K562 (cell line): ENCODE measurements at places on chromosomes 3 and 15.

GRCh38 chr3:50533316-50533715, 29.9 kb upstream of the CACNA2D2 start:
- H3K4me3 ChIP-seq, result no peak overlapping the region
- no peaks in the 10 kb centered on the region for H3K27me3 ChIP-seq
- H3K27ac ChIP-seq, result no peak overlapping the region
- H3K4me1 ChIP-seq, result peaks cover 10% of the 10 kb centered on the region; the same call in 2 of the 3 replicates
- no peak for DNase-seq
- H3K36me3 ChIP-seq, result no peaks in the 10 kb centered on the region

DNA sequence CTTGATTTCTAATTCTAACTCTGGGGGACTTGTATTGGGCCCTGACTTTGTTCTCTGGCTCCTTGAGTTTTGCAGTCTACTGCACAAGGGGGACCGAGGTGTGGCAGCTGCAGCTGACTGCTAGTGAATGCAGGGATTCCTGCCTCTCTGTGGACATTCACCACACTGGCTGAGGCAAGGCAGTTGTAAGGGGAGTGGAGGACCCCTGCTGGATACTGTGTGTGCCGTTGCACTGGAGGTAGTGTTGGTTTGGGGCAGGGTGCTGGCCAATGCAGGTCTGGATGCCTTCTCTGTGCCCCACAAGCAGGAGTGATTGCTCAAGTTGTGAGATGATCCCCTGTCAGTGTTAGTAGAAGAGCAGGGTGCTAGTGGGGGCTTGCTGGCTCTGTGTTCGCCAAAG, 626.1 kb downstream of the SQOR start:
- no peaks in the 10 kb centered on the region for H3K36me3 ChIP-seq
- no peak overlapping the region for H3K4me3 ChIP-seq
- no peak for DNase-seq
- no peaks in the 10 kb centered on the region for H3K4me1 ChIP-seq

DNA sequence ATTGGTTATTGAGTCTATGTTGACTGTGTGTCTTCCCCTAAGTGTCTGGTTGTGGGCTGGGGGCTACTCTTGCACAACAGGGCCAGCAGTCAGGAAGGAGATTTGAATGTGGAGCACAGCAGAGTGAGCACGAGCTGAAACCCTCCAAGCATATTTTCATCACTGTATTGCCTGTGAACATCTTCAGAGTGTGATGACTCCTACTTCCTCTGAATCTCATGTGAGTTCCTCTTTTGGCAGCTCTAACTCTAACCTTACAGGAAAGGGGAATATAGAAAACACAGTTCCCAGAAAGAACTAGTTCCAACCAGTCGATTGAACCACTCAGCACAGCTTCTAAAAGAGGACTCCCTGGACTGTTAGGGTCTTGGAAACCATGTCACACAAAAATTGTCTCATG, 211.6 kb downstream of the RAP2B start:
- no peaks in the 10 kb centered on the region for H3K36me3 ChIP-seq
- DNase-seq, result no peak
- no peak overlapping the region for H3K4me3 ChIP-seq
- H3K27me3 ChIP-seq, result no peaks in the 10 kb centered on the region
- no peak overlapping the region for H3K27ac ChIP-seq
- H3K4me1 ChIP-seq, result no peaks in the 10 kb centered on the region

- no peaks in the 10 kb centered on the region for H3K36me3 ChIP-seq
- H3K4me1 ChIP-seq, result peaks cover 9% of the 10 kb centered on the region
- peaks cover 17% of the 10 kb centered on the region for H3K27me3 ChIP-seq
- no peak for DNase-seq
These were observed 4.3 kb upstream of the SHC4 start for GRCh38 chr15:48968066-48968465.

GRCh38 chr15:78840661-78841375, 29.6 kb upstream of the ADAMTS7 start:
- H3K4me3 ChIP-seq, result no peak overlapping the region
- peaks cover 35% of the 10 kb centered on the region for H3K27me3 ChIP-seq
- H3K27ac ChIP-seq, result no peak overlapping the region
- H3K4me1 ChIP-seq, result no peaks in the 10 kb centered on the region
- DNase-seq, result no peak
- H3K36me3 ChIP-seq, result no peaks in the 10 kb centered on the region

DNA sequence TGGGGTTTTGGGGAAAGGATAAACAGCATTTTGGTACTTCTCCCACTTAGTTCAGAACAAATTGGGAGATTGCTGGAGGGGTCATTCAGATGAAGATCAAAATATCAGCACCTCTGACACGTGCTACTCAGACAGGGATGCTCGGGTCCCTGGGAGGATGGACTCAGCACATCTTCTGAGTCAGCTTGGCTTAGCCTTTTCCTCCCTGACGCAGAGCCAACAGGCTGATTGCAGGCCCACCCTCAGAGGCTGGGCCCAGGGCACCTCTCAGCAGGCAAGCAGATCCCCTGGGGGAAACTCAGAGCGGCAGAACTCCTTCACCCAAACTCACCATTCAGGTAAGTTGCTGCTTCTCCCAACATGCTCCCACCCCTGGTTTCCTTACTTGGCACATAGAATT, 304.9 kb downstream of the TLE3 start:
- DNase-seq, result no peak
- H3K27ac ChIP-seq, result no peak overlapping the region
- peaks cover 21% of the 10 kb centered on the region; the same call in 1 of the 2 replicates for H3K27me3 ChIP-seq
- H3K4me3 ChIP-seq, result no peak overlapping the region

DNA sequence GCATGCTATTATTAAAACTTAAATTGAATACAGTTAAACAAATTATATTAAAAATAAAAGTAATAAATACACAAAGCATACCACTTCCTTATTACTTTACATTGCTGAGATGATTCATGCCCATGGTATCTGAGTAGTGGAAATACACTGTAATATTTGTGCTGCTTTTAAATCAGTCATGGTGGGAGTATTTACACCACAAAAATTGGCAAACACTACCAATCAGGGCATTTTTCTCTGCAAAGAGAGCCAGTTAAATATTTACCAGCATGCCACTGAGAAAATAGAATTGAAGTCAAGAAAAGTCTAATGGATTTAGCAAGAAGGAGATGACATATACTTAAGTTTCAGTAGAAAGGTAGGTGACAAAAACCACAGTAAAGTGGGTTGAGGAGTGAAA, 19.6 kb downstream of the PPARG start:
- no peak overlapping the region for H3K4me3 ChIP-seq
- no peak for DNase-seq
- no peaks in the 10 kb centered on the region for H3K4me1 ChIP-seq
- H3K36me3 ChIP-seq, result no peaks in the 10 kb centered on the region

DNA sequence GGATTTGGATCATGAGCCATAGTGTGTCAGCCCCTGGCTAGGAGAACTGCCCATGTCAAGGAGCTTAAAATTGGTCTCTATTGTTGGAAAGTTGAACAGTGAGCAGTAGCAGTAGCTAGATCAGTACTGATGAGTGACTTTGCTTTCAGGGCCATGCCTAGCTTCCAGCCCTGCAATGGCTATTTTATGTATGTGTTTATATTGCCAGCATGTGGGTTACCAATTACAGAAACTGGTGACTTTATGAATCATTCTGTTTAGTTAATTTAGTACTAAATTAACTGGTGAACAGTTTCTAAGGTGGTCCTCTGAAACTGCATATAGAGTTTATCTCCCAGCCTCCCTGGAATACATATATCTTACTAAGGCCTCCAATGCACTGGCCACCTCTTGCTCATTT, 908.1 kb upstream of the ALCAM start:
- no peak overlapping the region for H3K27ac ChIP-seq
- H3K27me3 ChIP-seq, result no peaks in the 10 kb centered on the region
- no peaks in the 10 kb centered on the region for H3K36me3 ChIP-seq

- H3K27ac ChIP-seq, result no peak overlapping the region
- peaks cover 12% of the 10 kb centered on the region; the same call in 2 of the 3 replicates for H3K4me1 ChIP-seq
- no peak for DNase-seq
- no peaks in the 10 kb centered on the region for H3K36me3 ChIP-seq
- no peaks in the 10 kb centered on the region for H3K27me3 ChIP-seq
These were observed 5.0 kb downstream of the CD47 start for GRCh38 chr3:108085810-108086350.

DNA sequence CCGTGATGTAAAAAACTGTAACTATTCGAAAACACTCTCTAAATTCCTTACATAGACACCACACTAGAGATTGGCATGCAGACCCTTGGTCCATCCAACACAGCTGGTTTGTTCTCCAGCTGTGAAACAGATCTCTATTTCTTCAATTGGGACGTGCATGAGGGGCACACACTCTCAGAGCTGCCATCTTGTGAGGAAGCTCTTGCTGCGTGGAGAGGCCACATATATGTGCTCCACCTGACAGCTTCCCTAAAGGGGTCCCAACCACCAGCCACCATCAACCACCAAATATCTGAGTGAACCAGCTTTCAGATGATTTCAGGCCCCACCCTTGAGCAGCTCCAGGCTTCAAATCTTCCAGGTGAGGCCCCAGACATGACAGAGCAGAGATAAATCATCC, 25.6 kb downstream of the SSUH2 start:
- no peak overlapping the region for H3K4me3 ChIP-seq
- no peak overlapping the region for H3K27ac ChIP-seq

- no peaks in the 10 kb centered on the region for H3K36me3 ChIP-seq
- no peaks in the 10 kb centered on the region for H3K27me3 ChIP-seq
- DNase-seq, result no peak
- H3K27ac ChIP-seq, result no peak overlapping the region
- H3K4me1 ChIP-seq, result no peaks in the 10 kb centered on the region
- H3K4me3 ChIP-seq, result no peak overlapping the region
These were observed 85.4 kb upstream of the LIPC start for GRCh38 chr15:58346361-58346760.

GRCh38 chr15:70936326-70936725, 43.7 kb downstream of the LRRC49 start:
- no peak for DNase-seq
- no peaks in the 10 kb centered on the region for H3K36me3 ChIP-seq
- H3K27ac ChIP-seq, result no peak overlapping the region
- no peaks in the 10 kb centered on the region for H3K4me1 ChIP-seq

GRCh38 chr3:140351466-140351865, 326.4 kb upstream of the TRIM42 start:
- no peak for DNase-seq
- H3K27ac ChIP-seq, result no peak overlapping the region
- H3K27me3 ChIP-seq, result no peaks in the 10 kb centered on the region
- H3K4me3 ChIP-seq, result no peak overlapping the region
- H3K36me3 ChIP-seq, result no peaks in the 10 kb centered on the region

- DNase-seq, result no peak
- H3K27ac ChIP-seq, result no peak overlapping the region
These were observed 52.0 kb upstream of the RYK start for GRCh38 chr3:134302674-134303073.

DNA sequence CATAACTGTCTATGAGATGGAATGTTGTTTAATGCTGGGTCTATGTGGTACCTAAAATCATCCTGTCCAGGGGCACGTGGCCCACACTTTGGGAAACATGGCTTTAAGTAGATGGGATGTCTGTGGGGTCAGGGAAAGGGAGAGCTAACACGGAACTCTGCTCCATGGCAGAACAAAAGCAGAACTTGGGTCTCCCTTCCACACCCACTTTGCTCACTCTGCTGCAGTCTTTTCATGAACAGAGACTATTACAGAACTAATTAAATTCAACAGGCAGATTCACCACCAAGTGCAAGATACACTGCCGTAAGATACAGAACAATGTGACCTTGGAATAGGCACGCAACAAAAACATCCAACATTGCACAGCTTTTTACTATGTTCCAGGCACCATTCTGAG, 28.2 kb downstream of the POPDC2 start:
- DNase-seq, result no peak
- H3K27me3 ChIP-seq, result no peaks in the 10 kb centered on the region
- H3K4me3 ChIP-seq, result no peak overlapping the region
- no peaks in the 10 kb centered on the region for H3K36me3 ChIP-seq
- H3K27ac ChIP-seq, result no peak overlapping the region
- H3K4me1 ChIP-seq, result peaks cover 18% of the 10 kb centered on the region

DNA sequence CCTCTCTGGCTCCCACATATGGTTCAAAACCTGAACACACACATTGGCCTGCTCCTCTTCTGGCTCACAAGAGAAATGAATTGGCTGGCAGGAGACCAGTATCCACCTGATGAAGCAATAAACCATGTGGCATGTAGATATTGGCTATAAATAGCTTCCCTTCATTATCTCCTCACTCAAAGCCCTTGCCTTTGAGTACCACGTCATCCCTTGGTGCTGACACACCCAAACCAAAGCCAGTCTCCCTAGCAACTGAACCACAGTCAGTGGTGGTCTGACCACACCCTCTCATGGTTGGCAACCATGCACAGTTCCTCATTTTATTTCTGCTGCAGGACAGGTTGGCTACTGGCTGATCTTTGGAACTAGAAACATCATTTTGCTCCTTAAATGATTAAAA, 98.8 kb downstream of the ZNF621 start:
- no peak overlapping the region for H3K4me3 ChIP-seq
- no peaks in the 10 kb centered on the region for H3K36me3 ChIP-seq
- H3K4me1 ChIP-seq, result peaks cover 6% of the 10 kb centered on the region; the same call in 1 of the 3 replicates
- H3K27ac ChIP-seq, result no peak overlapping the region; the same call in 2 of the 3 replicates
- 0 out of 2 replicates have a peak, but pooled peaks cover 4% of the 10 kb centered on the region for H3K27me3 ChIP-seq

GRCh38 chr15:79724804-79725203, 172.0 kb downstream of the MTHFS start:
- no peak overlapping the region for H3K4me3 ChIP-seq
- H3K27ac ChIP-seq, result no peak overlapping the region

DNA sequence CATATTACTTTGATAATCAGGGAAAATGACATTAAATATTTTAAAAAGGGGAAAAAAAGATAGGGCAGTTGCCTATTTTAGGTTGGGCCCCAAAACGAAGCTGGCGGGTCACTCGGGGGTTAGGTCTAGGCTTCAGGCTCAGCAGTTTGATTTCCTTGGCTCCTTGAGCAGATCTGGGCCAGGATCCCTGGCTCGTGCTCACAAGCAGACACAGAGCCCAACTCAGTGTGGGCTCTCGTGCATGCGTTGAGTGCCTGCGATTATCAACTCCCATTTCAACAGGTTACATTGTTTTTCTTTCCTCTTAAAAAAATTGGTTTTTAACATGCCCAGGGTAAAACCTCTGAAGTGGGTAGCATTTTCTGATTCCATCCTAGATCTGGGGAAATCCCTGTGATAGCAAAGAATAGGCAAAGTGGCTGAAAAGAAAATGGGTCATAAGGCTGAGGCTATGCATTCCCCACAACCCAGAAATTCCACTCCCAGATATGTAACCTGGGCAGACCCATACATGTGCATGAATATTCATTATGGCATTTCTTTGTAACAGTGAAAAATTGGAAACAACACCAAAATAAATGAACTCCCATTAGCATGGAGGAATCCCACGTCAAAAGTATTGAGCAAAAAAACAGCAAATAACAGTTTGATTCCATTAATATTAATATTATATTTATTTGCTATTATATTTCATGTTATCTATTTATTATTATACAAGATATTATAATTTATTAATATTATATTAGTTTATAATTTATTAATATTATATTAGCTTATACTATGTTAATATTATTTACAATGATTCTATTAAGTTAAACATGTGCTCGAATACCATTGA, 27.8 kb downstream of the FAM43A start:
- no peak overlapping the region for H3K27ac ChIP-seq
- H3K4me1 ChIP-seq, result no peaks in the 10 kb centered on the region
- DNase-seq, result no peak
- H3K4me3 ChIP-seq, result no peak overlapping the region
- no peaks in the 10 kb centered on the region for H3K36me3 ChIP-seq

GRCh38 chr15:51846463-51847230, 17.2 kb downstream of the TMOD3 start:
- H3K4me1 ChIP-seq, result peaks cover 54% of the 10 kb centered on the region
- DNase-seq, result peak; percentile 22
- peak overlapping the region; percentile 32; the same call in 1 of the 3 replicates for H3K27ac ChIP-seq

- no peak overlapping the region for H3K4me3 ChIP-seq
- DNase-seq, result no peak
- no peaks in the 10 kb centered on the region for H3K27me3 ChIP-seq
These were observed 9.5 kb downstream of the ZBTB47 start for GRCh38 chr3:42662813-42663535.
